ENCODE measurements at places on chromosomes 3 and 15. TPM values are rescaled to one million over a fixed set of nuclear protein-coding genes. Genes with fewer than 3 reads are reported as not detected.
A peak's percentile ranks its signal among the peaks of the same experiment; 100 is the strongest.

Gene CYP8B1
- total RNA-seq, result not detected

GRCh38 chr15:100227781-100228180 lies 114.0 kb downstream of the ADAMTS17 start:
- H3K4me1 ChIP-seq, result peaks cover 19% of the 10 kb centered on the region
- no peak overlapping the region for H3K4me3 ChIP-seq
- H3K36me3 ChIP-seq, result no peaks in the 10 kb centered on the region
- DNase-seq, result no peak

GRCh38 chr15:98667521-98668179 lies 19.3 kb downstream of the IGF1R start:
- H3K27me3 ChIP-seq, result no peaks in the 10 kb centered on the region
- DNase-seq, result no peak
- no peak overlapping the region for H3K4me3 ChIP-seq
- peaks cover 36% of the 10 kb centered on the region for H3K4me1 ChIP-seq
- no peak overlapping the region for H3K27ac ChIP-seq
- H3K36me3 ChIP-seq, result no peaks in the 10 kb centered on the region

- H3K27ac ChIP-seq, result no peak overlapping the region
- no peak overlapping the region for H3K4me3 ChIP-seq
- no peak for DNase-seq
- H3K4me1 ChIP-seq, result no peaks in the 10 kb centered on the region
These were observed 55.1 kb downstream of the FOXB1 start for GRCh38 chr15:60059186-60059585.

GRCh38 chr3:18195836-18196235 lies 229.3 kb downstream of the SATB1 start:
- H3K27me3 ChIP-seq, result peaks cover 18% of the 10 kb centered on the region
- no peak overlapping the region for H3K4me3 ChIP-seq
- no peaks in the 10 kb centered on the region for H3K4me1 ChIP-seq
- H3K27ac ChIP-seq, result no peak overlapping the region
- DNase-seq, result no peak

- no peaks in the 10 kb centered on the region for H3K4me1 ChIP-seq
- no peak for DNase-seq
- H3K27ac ChIP-seq, result peak overlapping the region; percentile 15
- H3K36me3 ChIP-seq, result peaks cover 11% of the 10 kb centered on the region
These were observed 16.4 kb downstream of the SRPRB start for GRCh38 chr3:133821767-133822638.

Measured in natural killer cell treated with Interleukin-12 subunit alpha and Interleukin-12 subunit beta and Interleukin-15 and Interleukin-18, amount 100 ng/mL, for 72 hours (primary cell).